Naive thymus-derived CD4-positive, alpha-beta T cell (primary cell): ENCODE measurements at places on chromosomes 12 and 14.

- peaks cover 55% of the 10 kb centered on the region for H3K36me3 ChIP-seq
- H3K27me3 ChIP-seq, result no peaks in the 10 kb centered on the region
- no peak for DNase-seq
- no peak overlapping the region for H3K4me3 ChIP-seq
- H3K27ac ChIP-seq, result no peak overlapping the region
These were observed 13.1 kb downstream of the ZFYVE21 start for GRCh38 chr14:103728721-103729120.

DNA sequence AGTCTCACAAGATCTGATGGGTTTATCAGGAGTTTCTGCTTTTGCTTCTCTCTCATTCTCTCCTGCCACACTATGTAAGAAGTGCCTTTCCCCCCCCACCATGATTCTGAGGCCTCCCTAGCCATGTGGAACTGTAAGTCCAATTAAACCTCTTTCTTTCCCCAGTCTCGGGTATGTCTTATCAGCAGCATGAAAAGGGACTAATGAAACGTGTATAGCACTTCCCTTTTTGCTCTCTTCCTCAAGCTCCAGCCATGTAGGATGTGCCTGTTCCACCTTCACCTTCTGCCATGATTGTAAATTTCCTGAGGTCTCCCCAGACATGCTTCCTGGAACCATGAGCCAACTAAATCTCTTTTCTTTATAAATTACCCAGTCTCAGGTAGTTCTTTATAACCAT, 7.0 kb upstream of the CRACR2A start:
- no peak overlapping the region for H3K27ac ChIP-seq
- H3K4me3 ChIP-seq, result no peak overlapping the region
- H3K36me3 ChIP-seq, result no peaks in the 10 kb centered on the region
- peaks cover 2% of the 10 kb centered on the region for H3K4me1 ChIP-seq
- no peak for DNase-seq

GRCh38 chr12:68446901-68447796, 115.0 kb upstream of the MDM1 start:
- H3K4me1 ChIP-seq, result peaks cover 27% of the 10 kb centered on the region
- DNase-seq, result no peak
- H3K4me3 ChIP-seq, result no peak overlapping the region
- no peaks in the 10 kb centered on the region for H3K36me3 ChIP-seq

- no peaks in the 10 kb centered on the region for H3K27me3 ChIP-seq
- no peak for DNase-seq
- no peak overlapping the region for H3K27ac ChIP-seq
- no peak overlapping the region for H3K4me3 ChIP-seq
- no peaks in the 10 kb centered on the region for H3K4me1 ChIP-seq
These were observed 121.2 kb downstream of the GPR135 start for GRCh38 chr14:59344016-59344415.

GRCh38 chr14:22266142-22266442, 322.9 kb downstream of the DAD1 start:
- DNase-seq, result no peak
- no peaks in the 10 kb centered on the region for H3K27me3 ChIP-seq
- H3K4me3 ChIP-seq, result no peak overlapping the region
- H3K4me1 ChIP-seq, result no peaks in the 10 kb centered on the region
- H3K27ac ChIP-seq, result no peak overlapping the region
- H3K36me3 ChIP-seq, result no peaks in the 10 kb centered on the region

GRCh38 chr12:119171291-119171690, 7.4 kb upstream of the HSPB8 start:
- no peak for DNase-seq
- no peaks in the 10 kb centered on the region for H3K27me3 ChIP-seq
- no peak overlapping the region for H3K4me3 ChIP-seq
- no peaks in the 10 kb centered on the region for H3K36me3 ChIP-seq
- no peaks in the 10 kb centered on the region for H3K4me1 ChIP-seq

- H3K27me3 ChIP-seq, result no peaks in the 10 kb centered on the region
- no peak overlapping the region for H3K4me3 ChIP-seq
- no peak for DNase-seq
- H3K27ac ChIP-seq, result no peak overlapping the region
- no peaks in the 10 kb centered on the region for H3K36me3 ChIP-seq
- H3K4me1 ChIP-seq, result no peaks in the 10 kb centered on the region
These were observed 65.2 kb downstream of the NINJ2 start for GRCh38 chr12:597926-598568.

- peaks cover 12% of the 10 kb centered on the region for H3K27me3 ChIP-seq
- H3K4me1 ChIP-seq, result no peaks in the 10 kb centered on the region
- H3K36me3 ChIP-seq, result no peaks in the 10 kb centered on the region
- no peak for DNase-seq
- no peak overlapping the region for H3K4me3 ChIP-seq
These were observed 7.6 kb downstream of the PTPRO start for GRCh38 chr12:15329891-15330290.

- H3K36me3 ChIP-seq, result no peaks in the 10 kb centered on the region
- H3K27me3 ChIP-seq, result no peaks in the 10 kb centered on the region
- H3K4me3 ChIP-seq, result no peak overlapping the region
- H3K4me1 ChIP-seq, result no peaks in the 10 kb centered on the region
- no peak overlapping the region for H3K27ac ChIP-seq
These were observed 1397.3 kb upstream of the TMEM132C start for GRCh38 chr12:126869644-126870043.

DNA sequence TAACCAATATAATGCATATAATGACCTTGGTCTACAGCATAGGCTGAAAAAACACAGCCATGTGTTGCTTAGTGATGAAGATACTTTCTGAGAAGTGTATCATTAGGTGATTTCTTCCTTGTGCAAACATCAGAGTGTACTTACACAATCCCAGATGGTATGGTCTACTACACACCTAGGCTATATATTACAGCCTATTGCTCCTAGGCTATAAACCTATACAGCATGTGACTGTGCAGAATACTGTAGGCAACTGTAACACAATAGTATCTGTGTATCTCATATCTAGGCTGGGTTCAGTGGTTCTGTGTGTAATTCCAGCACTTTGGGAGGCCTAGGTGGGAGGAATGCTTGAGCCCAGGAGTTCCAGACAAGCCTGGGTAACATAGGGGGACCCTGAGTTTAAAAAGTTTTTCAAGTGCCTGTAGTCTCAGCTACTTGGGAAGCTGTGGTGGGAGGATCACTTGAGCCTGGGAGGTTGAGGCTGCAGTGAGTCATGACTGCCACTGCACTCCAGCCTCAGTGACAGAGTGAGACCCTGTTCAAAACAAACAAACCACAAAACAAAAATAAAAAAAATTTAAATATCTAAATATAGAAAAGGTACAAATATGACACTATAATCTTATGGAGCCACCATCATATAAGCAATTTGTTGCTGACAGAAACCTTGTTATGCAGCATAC, 66.6 kb downstream of the GRIP1 start:
- no peak for DNase-seq
- H3K4me1 ChIP-seq, result no peaks in the 10 kb centered on the region
- no peak overlapping the region for H3K4me3 ChIP-seq

DNA sequence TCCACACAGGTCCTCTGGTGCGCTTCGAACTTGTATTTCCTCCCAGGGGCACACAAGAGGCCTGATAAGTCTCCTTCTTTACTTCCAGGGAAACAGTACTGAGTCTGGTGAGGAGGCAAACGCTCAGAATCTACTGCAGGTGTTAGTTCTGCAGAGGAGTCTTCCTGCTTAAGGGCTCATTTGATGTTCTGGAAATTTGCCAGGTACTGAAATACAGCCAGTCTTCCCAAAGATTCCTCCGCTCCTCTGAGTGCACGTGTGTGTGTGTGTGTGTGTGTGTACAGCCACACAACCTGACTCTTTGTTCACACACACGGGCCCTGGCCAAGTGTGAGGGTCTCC, 92.0 kb downstream of the FBXL14 start:
- no peaks in the 10 kb centered on the region for H3K27me3 ChIP-seq
- no peaks in the 10 kb centered on the region for H3K36me3 ChIP-seq
- no peak overlapping the region for H3K4me3 ChIP-seq
- no peaks in the 10 kb centered on the region for H3K4me1 ChIP-seq
- no peak overlapping the region for H3K27ac ChIP-seq

GRCh38 chr14:93308686-93309345, 24.0 kb downstream of the BTBD7 start:
- H3K4me1 ChIP-seq, result no peaks in the 10 kb centered on the region
- no peak overlapping the region for H3K27ac ChIP-seq
- H3K36me3 ChIP-seq, result no peaks in the 10 kb centered on the region

- no peak overlapping the region for H3K27ac ChIP-seq
- H3K4me3 ChIP-seq, result no peak overlapping the region
- no peak for DNase-seq
- H3K36me3 ChIP-seq, result no peaks in the 10 kb centered on the region
These were observed 15.5 kb upstream of the BEGAIN start for GRCh38 chr14:100602621-100603230.

GRCh38 chr12:20044351-20044750, 324.0 kb upstream of the PDE3A start:
- no peak overlapping the region for H3K4me3 ChIP-seq
- H3K4me1 ChIP-seq, result no peaks in the 10 kb centered on the region
- no peaks in the 10 kb centered on the region for H3K27me3 ChIP-seq
- H3K27ac ChIP-seq, result no peak overlapping the region

- H3K27ac ChIP-seq, result no peak overlapping the region
- no peak for DNase-seq
- H3K27me3 ChIP-seq, result no peaks in the 10 kb centered on the region
- H3K4me3 ChIP-seq, result no peak overlapping the region
These were observed 303.1 kb upstream of the SOX5 start for GRCh38 chr12:24252602-24253001.

DNA sequence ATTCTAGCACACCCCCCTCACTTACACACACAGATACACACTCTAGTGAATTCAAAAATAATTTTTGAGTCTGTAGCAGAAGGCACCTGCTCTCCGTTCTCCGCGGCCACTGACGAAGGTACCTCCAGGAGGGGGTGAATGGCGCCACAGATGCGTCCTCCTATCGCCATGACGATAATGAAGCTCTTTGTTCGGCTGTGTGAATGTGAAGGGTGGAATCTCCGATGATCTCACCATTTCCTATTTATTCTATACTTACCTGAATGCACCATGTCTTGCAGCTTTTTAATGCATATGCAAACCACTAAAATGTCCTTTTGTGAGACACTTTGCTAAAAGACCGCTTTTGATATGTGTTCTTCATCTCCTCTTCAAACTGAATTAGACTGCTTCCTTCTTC, 162.7 kb downstream of the EGLN3 start:
- H3K27me3 ChIP-seq, result no peaks in the 10 kb centered on the region
- H3K36me3 ChIP-seq, result no peaks in the 10 kb centered on the region
- H3K27ac ChIP-seq, result no peak overlapping the region
- DNase-seq, result no peak
- no peak overlapping the region for H3K4me3 ChIP-seq
